Peyer's patch (tissue), 4 donors: ENCODE measurements at places on chromosomes 1 and 21.
A peak's percentile ranks its signal among the peaks of the same experiment; 100 is the strongest.

DNA sequence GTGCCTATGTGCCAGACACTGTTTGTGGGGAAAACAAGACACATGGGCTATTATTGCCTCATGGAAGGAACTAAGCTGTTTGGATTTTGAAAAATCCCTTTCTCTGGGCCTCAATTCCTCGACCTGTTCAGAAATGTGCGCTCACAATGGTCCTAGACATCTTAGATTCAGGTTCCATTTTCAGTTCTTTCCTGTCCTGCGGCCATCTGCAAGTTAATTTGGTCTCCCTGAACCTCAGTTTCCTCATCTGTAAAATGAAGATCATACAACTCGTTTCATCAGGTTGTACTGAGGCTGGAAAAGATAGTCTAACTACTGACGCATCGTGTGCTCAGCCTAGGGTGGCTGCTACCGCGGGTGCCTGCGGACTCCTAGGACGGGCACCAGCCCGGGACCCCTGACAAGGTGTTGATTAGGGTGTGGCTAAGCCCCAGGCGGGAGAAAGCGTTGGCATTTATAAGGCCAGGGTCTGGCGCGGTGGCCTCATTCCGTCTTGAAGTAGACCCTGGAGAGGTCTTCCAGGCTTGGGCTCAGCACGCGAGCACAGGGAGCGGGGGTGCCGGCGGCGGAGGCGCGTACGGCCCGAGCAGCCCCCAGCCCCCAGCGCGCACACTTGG is 493 bp upstream of the ELOA start:
- DNase-seq: no peak

DNA sequence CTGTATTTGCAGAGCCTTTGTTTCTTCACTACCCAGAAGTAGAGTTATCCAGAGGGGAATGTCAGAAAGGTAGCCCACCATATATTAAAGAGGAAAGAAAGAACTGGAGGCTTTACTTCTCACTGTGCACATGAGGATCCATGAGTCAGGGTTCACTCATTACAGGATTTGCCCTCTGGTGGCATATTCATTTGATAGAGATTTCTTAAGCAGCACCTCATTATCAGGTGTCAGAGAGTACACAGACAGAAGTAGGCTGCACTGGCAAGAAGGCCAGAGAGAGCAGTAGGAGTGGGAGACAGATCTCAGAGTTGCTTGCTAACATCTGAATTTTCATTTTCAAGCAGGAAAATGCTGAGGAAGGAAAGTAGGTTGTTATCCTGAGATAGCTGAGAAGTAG is 123.8 kb downstream of the PIK3R3 start:
- DNase-seq: no peak

DNA sequence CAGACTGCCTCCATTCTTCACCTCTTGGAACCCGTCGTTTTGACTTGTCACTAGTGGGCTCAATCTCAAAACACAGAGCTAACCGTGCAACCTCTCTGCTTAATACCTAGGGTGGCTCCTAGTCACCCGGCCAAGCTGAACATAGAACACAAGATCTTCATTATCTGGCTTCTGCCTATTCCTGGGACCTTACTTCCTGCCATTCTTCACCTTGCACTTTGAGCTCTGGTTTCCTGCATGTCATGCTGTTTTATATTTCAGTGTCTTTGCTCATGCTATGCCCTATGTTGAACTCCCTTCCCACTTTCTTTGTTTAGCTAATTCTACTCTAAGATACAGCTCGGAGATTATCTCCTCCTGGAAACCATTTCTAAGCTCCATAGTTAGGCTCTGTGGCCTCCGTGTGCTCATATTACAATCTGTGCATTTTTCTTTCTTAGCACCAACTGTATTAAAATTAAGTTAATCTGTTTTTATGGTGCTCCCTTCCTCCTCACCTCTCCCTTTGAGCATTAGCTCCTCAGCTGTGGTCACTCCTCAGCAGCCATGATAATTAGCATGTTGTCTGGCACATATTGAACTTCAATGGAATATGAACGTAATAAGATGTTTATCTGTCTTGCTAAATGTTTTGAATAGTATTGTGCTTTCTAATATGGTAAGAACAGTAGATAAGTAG is 13.1 kb downstream of the GPSM2 start:
- no peak for DNase-seq

DNA sequence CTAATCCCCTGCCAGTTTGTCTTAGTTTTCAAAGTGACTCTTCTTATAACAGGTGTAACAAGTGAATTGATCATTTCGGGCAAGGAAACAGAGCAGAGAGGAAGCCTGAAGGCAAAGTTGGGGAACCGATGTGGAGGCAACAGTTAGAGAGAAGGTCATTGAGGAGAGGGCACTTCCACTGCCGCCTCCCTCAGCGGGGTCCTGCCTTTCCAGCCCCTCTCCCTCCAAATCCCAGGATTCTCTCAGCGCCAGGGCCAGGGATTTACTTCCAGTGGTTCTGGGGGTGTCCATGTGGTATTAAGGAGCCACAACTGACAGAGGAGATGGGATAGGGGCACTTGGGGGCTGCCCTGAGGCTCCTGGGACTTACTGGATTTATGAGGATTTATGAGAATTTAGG is 39.7 kb upstream of the PDE9A start:
- DNase-seq: no peak

- DNase-seq: no peak
These were observed 58.9 kb downstream of the ST3GAL3 start for GRCh38 chr1:43766086-43766784.

DNA sequence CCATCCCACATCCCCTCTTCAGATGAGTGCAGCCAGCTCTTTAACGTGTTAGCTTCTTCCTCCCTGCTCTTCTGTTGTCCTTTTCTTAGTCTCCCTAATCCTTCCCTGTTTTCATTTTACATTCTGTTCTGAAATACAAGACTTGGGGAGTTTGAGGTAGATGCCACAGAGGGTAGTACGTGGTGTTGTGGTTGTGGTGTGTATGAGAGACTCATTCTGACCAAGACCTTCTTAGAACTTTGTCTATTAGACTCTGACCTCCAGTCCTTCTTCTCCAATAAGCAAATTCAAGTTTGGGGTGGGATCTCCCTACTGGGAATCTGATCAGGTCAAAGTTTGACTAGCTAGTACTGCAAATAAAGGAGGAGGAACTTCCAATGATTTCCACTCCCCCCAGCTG is 39.5 kb downstream of the CACNA1E start:
- DNase-seq: no peak

DNA sequence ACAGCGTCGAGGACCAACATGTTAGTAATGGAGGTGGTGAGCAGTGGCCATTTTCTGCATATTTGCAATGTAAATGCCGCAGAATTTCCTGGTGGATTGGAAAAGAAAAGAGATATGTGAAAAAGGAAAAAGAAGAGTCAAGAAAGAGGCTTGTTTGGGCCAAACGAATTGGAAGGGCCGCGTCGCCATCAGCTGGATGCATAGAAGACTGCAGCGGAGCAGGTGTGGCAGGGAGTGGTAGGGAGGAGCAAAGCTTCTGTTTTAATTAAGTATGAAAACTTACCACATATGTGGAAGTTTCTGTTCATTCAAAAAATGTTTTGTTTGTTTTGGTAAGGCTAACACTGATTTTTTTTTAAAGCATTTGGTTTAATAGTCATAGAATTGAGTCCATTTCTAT is 690.7 kb downstream of the NCAM2 start:
- no peak for DNase-seq

DNA sequence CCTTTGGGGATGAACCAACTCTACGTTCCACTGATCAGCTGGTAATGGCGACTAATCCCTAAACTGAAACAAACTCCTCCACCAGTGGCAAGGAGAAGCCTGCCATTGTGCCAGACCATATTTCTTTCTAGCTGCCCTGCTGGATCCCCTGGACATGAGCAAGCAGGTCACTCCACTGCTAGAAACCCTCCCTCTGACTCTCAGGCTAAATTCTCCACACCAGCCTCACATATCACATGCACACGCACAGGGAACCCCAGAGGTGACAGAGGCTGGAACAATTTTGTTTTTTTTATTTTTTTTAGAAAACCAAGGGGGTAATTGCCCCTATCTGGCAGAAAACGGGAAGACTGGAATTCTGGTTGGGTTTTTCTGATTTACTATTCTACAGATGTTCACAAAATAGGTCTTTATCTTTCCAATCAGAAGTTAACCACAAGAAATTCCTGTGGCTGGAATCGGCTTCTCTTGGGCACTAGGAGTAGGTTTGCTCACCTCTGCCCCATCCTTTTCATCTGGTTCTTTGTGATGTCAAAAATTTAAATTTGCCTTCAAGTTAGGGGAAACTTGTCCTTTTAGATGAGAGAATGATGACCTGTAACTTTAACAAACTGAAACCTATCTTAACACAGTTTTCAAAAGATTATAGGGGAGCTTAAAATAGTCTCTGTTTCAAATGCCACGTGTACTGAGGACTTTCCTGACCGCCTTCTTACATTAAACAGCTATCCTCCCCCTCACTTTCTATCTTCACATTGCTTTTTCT is 258.1 kb downstream of the SDCCAG8 start:
- DNase-seq: no peak

- no peak for DNase-seq
These were observed 232.6 kb upstream of the C1orf174 start for GRCh38 chr1:4132352-4133296.

DNA sequence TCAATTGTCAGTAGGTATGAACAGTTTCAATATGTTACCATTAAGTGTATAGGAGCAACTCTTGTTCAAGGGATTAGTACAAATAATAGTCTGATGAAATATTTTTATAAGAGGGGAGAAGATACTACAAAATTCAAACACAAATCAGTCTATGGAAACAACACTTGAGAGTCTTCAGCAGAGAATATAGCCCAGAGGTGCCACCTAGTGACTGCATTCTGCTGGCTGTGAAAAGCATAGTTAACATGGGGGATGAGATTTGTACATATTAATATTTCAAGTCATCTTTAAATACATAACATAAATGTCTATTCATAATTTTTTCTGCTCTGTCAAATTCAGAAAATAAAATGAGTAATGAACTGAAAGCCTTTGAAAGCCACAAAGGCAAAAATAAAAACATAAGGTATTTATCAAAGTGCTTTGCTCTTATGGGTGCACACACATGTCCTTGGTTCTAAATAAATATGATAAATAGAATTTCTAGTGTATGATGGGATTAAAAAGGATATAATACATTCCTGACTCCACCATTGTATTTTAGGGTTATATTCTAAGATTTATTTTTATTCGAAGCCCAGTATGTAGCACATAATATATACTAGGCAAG is 440.9 kb upstream of the ZRANB2 start:
- no peak for DNase-seq

- DNase-seq: no peak
These were observed 17.8 kb upstream of the ADAM30 start for GRCh38 chr1:119914071-119914470.

GRCh38 chr21:42414928-42415769 is 11.4 kb downstream of the UBASH3A start:
- peak; percentile 87 for DNase-seq

DNA sequence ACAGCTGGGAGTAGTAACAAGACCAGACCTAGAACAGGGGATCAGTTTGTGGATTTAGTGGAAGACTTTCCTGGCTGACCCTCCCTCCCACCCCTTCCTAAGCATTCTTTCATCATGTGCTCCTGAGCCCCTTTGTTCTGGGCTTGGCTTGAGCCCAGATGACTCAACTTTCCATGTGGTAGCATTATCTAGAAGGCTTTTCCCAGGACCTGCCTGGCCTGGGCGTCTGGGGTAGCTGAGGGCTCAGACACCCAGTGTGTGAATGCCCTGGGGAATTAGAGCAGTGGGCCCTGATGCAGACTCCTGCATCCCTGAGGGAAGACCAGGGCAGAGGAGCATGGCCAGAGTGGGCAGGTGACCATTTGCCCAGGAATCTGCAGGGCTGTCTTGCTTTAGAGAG is 44.1 kb upstream of the TSPAN2 start:
- no peak for DNase-seq

- no peak for DNase-seq
These were observed 123.4 kb downstream of the POU2F1 start for GRCh38 chr1:167344112-167344511.

DNA sequence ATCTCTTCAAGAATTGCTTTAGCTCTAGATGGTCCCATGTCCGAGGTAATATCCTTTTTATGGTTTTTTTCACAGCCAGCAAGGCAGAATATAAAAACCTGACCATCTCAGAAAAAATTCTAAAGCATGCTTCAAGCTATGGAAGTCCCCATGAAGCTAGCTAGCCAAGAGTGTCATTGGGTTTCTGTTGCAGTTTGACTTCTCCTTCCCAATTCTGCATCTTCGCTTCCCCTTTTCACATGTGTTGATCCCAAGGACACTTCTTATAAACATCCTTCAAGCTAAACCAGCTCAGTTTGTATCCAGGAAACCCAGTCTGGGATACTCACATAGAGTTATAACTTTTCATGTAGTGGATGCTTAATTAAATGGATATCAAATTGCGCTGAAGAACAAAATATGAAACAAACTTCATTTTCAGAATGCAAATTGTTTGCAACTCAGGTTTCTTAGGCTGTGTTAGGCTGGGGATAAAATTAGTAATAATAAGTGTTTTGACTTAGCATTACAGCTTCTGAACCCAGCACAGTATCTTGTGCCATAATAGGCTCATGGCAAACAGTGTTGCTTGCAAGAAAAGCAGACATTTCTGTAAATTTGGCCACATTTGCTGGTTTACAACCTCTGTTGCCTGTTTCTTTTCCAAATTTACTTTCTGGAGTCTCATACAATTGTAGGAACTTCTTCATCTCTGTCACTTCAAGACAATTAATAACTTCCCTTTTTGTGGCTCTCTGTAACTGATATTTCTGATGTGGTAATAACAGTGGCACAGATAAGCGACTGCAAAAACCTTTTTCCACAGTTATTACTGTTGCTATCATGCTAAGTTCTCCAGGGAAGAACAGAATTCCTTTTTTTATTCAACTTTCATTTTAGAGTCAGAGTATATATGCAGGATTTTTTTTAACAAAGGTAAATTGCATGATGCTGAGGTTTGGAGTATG is 53.2 kb downstream of the NCAM2 start:
- no peak for DNase-seq

DNA sequence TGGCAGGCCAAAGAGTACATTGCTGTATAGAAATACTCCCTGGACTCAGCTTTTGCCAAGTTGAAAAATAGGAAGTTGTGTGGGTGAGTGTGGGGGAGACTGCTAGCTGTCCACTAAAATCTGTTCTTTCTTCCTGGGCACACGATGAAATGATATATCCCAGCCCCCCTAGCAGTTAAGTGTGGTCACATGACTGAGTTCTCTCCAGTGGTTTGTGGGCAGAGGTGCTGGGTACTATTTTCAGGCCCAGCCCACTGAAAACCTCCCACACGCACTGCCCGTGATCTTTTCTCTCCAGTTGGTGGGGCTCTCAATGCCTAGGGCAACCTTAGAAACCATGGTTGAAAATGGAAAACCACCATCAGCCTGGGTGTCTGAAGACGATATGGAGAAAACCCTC is 119.7 kb upstream of the LMO4 start:
- DNase-seq: no peak

- no peak for DNase-seq
These were observed 52.0 kb upstream of the RAVER2 start for GRCh38 chr1:64692911-64693310.

DNA sequence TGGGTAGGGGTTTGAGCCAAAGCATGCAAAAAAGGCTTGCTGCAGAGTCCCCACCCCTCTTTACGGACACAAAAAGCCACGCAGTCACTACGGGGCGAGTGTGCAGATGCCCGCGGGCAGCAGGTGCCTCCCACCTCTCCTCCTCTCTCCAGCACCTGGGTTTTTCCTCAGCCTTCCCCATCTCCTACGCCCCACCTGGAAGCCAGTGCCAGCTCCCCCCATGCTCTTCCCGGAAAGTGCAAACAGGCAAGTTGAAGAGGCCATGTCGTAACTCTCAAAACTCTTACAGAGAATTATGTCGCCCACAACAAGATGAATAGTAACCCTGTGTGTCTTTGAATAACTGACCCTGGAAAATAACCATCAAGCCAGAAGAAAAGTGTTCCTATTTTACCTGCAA is 82.5 kb downstream of the PDE9A start:
- DNase-seq: no peak
